Esophagus squamous epithelium (tissue), 5 donors: ENCODE measurements at places on chromosomes 5 and 9. TPM values are rescaled to one million over a fixed set of nuclear protein-coding genes. Genes with fewer than 3 reads are reported as not detected.

The IRX1 gene
- not detected for total RNA-seq

The GALNT12 gene
- 20.0 TPM for total RNA-seq

The PFN3 gene
- not detected for total RNA-seq

The PTGS1 gene
- total RNA-seq = 36.1 TPM

DNA sequence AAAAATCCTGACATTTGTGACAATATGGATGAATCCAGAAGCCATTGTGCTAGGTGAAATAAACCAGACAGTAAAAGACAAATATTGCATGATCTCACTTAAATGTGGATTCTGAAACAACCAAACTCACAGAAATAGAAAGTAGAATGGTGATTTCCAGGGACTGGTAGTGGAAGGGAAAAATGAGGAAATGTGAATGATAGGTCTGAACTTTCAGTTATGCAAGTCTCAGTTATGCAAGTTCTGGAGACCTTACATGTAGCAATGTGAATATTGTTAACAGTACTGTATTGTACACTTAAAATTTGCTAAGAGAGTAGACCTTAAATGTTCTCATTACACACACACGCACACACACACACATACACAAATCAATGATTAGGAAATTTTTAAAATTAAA is 84.9 kb downstream of the SLCO4C1 start:
- DNase-seq = no peak

GRCh38 chr9:133119846-133120500 is 1.1 kb downstream of the RALGDS start:
- no peak for DNase-seq

- no peak for DNase-seq
Measured at GRCh38 chr5:156401804-156402203, 74.8 kb downstream of the SGCD start.

DNA sequence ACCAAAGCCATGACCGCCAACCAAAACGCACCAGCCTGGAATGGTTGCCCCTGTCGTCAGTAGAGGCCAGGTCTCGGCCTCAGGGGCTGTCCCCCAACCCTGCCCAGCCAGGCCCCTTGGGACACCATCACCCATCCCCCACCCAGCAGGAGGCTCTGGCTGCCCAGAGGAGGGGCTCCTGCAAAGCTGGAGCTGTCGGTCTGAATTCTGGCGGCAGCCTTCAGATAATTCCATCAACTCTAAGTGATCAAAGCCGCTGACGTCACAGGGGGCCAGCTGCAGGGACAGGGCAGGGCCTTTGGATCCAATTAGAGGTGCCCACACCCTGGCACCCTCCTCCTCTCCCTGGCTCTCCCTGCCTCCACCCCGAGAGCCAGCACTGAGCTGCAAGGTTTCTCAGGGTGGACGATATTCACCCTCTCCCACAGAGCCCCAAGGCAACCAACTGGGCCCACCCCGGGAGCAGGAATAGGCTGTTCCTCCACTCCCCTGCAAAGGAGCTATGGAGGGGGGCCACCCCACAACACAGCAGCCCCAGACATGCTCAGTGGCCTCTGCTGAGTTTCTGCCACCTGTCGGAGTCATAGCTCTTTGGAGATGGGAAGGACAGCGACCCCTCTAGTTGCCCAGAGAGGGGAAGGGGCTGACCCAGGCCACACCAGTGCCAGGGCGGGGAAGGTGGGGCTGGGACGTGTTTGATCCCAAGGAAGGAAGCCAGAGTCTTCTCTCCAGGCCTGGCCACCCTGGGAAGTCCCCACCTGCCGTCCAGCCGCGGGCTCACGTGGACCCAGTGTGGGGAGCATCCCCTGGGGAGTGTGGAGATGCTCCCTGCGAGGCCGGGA is 78.4 kb downstream of the NTNG2 start:
- no peak for DNase-seq

- DNase-seq = no peak
Measured at GRCh38 chr9:133188843-133189180, 20.2 kb downstream of the OBP2B start.

- DNase-seq = no peak
Measured at GRCh38 chr5:144386315-144386714, 215.6 kb downstream of the KCTD16 start.

DNA sequence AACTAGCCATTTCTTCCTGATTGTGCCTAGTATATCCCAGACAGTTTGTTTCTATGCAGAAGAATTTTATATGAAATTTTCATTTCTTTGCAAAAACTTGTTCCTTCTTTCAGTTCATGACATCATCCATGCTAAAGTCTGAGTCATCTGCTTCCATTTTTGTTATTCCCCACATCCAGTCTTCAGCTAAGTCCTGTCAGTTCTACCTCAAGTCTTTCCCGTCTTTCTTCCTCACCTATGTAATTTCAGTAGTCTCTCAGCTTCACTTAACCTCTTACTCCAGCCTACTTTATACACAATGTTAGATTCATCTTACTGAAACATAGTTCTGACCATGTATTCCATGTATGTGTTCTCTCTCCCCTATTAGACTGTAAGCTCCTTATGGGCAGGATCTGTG is 39.1 kb downstream of the G3BP1 start:
- DNase-seq = no peak

DNA sequence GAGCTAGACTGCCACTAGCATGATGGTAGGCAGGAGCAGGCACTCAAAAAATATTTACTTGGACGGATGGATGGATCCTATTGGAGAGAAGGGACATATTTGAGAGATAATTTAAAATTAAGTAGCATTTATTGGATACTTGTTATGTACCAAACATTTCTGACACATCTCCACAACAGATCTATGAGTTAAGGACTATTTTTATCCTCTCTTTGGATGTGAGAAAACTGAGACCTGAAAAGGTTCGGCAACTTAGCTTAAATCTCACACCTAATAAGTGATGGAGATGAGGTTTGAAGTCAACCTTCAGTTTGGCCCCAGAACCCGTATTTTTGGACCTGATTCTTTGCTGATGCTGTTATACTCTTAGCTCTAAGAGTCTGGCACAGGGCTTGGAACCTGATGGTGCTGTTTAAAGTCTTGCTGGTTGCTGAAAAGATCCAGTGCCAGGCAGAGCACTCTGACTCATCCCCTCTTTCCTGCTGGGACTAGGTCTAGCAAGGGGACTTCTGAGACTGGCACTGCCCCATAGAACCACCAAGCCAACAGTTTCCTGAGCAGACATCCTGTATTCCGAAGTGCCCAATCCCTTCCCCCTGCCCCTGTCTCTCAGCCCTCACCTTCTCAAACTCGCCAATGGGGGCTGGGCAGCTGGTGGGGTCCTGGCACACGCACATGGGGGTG is 15.6 kb downstream of the SPARC start:
- DNase-seq = no peak

DNA sequence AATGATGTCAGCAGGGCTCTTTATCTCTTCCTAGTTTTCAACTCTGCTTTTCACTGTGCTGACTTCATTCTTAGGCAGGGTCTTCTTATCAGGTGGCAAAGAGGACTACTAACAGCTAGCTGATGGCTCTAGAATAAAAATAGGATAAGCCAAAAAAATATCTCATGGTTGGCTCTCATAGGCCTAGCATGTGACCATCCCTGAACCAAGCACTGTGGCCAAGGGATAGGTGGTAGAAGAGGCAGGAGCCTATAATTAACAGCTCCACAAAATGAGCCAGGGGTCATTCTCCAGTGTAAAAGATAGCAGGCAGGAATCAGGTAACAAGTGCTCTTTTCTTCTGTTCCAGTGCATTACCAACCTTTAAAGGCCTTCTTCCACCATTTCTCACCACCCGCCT is 21.1 kb downstream of the ANKDD1B start:
- no peak for DNase-seq

DNA sequence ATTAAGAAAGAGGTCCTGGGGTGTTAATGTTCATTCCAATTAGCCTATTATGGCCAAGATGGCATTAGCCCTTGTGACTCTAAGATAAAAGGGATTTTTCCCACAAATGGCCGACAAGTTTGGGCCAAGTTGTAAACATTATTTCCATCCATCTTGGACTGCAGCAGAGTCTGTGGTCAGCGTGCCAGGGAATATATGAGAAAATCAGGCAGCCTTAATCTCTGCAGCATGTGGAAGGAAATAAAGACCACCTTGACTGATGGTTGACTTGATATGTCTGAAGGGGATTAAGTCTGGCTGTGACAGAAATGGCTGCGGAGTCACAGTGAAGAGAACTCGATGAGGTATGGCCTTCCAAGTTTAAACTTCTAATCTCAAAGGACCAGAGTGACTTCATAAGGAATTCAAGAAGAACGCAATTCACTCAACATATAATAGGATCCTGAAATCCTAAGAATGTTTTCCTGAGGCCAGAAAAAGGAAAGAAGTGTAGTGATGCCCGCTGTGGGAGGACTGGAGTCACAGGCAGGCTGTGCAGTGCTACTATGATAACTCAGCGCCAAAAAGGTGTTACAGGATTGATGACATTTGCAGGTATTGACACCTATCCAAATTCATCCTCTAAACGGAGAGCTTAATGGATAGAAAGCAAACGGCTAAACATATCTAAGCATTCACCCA is 287.1 kb downstream of the SEC61B start:
- no peak for DNase-seq

DNA sequence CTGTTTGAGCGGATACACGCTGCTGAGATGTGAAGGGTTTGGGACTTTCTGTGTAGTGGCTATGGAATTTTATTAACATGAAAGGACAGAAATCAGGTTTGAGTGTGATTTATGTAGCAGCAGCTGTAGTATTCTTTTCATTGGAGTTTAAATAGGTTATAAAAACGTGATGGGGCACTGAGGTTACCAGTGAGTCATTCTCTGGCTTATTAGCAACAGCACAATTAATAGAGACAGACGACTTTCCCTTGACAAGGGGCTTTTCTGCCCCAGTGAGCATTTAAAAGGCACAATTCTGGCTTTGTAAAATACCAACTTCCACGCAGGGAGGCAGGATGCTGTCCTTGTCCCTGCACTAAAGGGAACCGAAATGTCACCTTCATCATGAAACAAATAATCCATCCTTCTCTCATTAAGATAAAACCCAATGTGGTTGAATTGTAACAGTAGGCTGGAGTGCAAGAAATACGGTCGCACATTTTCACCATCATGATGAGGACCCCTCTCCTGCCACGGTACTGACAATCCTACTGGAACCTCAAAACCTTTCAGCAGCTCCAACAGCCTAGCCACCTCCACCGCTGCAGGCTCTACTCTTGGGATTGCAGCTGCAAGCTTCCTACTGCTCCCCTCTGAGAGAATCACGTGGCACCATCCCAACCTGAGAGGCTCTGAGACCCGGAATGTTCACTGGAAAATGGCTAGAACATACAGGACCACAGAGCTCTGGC is 293.9 kb downstream of the IRX1 start:
- DNase-seq = no peak

GRCh38 chr5:87872986-87873385 is 395.7 kb downstream of the TMEM161B start:
- DNase-seq = no peak
